ENCODE measurements at places on chromosomes 16 and 17.

DNA sequence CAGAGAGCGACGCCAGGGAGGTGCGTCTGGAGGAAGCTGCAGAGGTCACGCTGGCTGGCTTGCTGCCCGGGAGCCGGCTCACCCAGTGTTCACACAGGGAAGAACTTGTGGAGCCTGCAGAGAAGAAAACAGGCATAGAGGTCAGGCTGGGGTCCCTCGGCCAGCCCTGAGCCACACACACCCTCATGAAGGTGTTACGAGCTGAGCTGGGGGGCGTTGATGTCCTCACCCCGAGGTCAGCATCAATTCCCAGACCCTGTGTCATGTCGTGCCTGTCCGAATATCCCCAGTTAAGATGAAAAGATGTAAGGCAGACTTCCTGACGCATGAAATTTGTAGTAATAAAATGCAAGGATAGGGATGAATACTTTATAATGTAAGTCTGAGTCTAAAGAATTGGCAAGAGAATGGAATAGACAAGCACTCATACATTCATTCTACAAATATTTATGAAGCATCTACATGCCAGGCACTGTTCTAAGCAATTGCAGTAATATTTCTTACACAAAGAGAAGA is 77.1 kb downstream of the USP31 start:
- no peak for DNase-seq

DNA sequence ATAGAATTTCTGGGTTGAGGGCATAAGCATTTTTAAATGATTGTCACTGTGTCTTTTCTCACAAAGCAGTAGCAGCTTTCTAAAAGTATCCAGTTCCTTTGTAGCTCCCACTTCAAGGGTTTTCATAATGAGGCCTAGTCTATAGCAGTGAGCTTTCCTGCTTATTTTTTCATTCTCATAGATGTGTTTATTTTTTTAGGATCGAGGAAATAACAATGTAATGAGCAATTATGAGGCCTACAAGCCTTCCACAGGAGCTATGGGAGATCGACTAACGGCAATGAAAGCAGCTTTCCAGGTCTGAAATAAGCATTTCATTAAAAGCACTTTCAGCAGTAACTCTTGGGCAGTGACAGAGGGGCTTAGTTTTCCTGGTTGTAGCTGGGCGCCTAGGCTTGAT is 10.6 kb upstream of the PSMC5 start:
- DNase-seq: no peak

GRCh38 chr17:1515640-1516387 is 598 bp downstream of the INPP5K start:
- peak; percentile 79 for DNase-seq

- DNase-seq: no peak
Observed at GRCh38 chr16:47581114-47581513, 120.0 kb downstream of the PHKB start.

- no peak for DNase-seq
Observed at GRCh38 chr16:5922686-5923085, 825.1 kb upstream of the EEF2KMT start.

DNA sequence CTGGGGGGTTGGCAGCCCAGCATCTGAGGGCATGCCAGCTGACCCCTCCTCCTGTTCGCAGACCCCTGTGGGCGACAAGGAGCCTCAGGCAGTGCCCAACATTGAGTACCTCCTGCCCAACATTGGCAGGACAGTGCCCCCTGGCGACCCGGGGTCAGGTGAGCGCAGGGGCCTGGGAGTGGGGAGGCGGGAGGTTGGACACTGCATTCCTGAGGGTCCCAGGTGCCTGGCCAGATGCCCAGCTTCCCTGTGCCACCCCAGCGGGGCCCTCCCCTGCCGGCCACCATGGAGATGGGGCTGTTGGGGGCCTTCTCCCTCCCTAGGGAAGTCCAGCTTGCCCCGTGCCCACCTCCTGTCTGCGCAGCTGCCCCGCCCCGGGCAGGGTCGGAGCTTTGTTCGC is 70.1 kb downstream of the ARHGAP23 start:
- DNase-seq: no peak

- DNase-seq: no peak
Observed at GRCh38 chr17:75842963-75843576, 1.1 kb downstream of the UNC13D start.

- no peak for DNase-seq
Observed at GRCh38 chr16:88504489-88505404, 51.7 kb downstream of the ZFPM1 start.

- DNase-seq: peak; percentile 23
Observed at GRCh38 chr17:46770818-46771560, 47.5 kb downstream of the WNT3 start.

- DNase-seq: peak; percentile 29
Observed at GRCh38 chr17:51365090-51365489, 104.7 kb downstream of the UTP18 start.

GRCh38 chr17:81712468-81713003 is 452 bp downstream of the SLC25A10 start:
- peak; percentile 23 for DNase-seq

- DNase-seq: no peak
Observed at GRCh38 chr16:53785044-53785443, 81.1 kb downstream of the FTO start.

DNA sequence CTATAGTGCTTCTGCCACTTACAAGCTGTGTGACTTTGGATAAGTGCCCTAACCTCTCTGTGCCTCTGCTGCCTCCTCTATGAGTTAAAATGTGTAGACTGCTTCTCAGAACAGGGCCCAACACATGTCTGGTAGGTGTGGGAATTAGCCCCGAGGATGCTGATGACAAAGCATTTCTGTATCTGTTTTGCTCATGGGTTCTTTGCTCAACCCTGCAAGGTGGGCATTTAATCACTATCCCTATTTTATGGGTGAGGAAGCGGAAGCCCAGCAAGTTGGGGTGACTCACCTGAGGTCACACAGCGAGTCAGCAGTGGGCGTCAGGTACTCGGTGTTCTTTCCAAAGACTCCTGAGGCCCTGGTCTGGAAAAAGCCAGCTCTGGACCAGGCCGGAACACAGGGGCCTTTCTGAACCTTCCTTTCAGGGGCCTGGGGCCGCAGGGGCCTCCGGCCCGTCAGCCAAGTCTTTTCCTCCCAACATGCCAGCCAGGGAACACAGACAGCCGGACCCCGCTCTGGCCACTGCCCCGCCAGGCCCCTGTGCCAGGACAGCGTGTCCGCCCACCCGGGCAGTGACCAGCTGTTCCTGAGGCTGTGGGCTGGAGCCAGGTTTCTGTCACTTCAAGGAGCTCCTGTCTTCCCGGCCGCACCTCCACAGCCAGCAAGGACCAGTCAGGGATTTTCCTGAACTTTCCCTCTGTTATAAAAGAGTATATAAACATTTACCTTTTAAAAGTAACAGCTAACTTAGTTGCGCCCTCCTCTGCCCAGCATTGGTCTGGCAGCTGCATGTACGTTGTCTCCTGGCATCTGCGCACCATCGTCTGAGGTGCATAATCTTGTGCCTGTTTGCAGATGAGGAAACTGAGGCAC is 62.5 kb downstream of the SREBF1 start:
- no peak for DNase-seq

GRCh38 chr17:77735081-77735565 is 223.4 kb upstream of the TNRC6C start:
- no peak for DNase-seq
